ENCODE measurements at places on chromosomes 7 and 10.

DNA sequence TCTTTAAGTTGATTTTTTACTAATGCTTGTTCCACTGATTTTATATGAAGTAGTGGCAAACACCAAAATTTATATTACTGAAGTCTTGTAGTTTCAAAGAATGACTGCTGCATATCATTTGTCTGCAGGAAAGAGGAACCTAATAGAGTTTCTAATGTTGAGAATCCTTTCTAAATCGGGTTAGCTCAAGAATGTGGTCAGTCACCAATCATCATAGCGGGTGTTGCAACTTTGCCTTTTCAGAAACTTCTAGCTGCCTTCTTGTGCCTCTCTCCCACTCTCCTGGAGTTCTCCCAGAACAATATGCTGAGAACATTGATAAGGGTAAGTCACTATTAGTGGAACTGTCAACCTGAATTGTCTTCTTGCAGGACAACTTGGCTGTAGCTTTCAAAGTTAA is 524.8 kb upstream of the SORCS1 start:
- DNase-seq = no peak

DNA sequence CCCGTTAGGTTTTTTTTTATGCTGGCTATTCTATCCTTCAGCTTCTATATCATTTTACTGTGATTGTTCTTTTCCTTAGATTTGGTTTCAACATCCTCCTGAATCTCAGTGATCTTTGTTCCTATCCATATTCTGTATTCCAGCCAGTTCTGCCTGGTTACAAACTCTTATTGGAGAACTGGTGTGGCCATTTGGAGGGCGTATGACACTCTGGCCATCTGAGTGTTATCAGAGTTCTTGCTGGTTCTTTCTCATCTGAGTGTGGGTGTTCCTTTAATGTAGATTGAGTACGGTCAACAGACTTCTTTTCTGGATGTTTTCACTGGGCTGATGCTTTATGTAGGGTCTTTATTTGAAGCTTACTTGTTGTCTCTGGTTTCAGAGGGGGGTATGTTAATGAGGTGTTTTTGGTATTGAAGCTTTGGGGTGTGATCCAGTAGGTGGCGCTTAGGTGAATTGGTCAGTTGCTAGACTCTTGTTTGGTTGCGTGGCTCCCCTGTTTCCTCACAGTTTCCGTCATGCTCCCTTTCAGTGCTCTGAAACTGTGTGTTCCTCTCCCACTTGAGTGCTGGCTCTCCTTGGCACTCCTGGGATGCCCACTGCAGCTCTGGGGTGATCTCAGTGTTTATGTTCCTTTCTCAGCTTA is 80.7 kb downstream of the FANK1 start:
- no peak for DNase-seq

DNA sequence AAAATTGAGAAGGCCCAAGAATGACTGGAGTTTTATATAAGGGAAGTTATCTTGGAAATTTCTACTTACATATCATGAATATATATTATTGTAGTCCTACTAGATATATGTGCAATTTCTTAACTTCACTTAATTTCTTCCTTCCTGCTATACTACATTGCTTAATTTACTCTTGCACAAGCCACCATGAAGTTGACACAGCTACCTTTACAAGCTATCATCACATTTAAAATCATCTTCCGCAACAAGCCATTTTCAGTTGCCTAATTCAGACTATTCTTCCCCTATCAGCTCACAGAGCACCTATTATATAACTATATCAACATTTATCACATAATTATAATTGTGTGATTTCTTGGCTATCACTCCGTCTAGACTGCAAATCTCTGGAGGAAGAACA is 418.4 kb downstream of the PARD3 start:
- DNase-seq = no peak

- DNase-seq = no peak
Measured at GRCh38 chr10:128027822-128028507, 98.3 kb downstream of the MKI67 start.

DNA sequence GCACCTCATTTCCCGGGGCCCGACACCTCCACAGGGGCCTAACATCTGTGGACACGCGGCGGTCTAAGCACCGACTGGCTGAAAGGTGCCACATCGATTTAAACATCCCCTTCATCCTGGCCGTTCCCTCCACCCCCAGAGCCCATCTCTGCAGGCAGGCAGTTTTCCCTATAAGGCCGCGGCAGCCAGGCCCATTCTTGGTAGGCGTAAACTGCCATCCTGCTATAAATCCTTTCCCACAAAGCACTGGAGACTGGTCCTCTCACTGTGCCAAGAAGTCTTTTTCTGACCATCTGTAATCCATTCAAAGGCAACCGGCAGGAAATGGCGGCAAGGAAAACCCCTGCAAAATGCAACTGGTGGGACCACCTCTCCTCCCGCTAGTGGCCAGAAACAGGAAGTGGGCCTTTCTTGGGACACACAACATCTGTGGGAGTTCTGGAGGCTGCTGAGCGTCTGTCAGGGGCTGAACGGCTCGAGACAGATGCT is 22.4 kb downstream of the ATXN7L1 start:
- DNase-seq = no peak

DNA sequence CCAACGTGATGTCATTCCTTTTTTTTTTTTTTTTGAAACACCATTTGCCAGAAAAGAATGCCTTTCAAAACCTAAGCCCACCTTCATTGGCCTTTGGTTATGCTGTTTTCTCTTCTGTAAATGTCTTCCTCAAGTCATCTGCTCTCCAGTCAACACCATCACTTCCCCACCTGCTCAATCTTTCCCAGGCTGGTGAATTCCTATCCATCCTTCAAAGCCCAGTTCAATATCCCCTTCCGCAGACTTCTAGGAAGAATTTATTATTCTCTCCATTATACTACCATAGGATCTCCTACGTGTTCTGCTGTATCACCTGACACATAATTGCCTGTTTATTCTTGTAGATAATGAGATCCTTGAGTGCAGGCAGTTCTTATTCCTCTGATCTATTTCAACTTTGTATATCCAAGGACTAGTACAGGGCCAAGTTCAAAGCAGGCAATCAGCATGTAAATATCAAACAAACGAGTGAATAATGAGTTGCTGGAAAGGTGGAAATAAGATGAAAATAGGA is 73.5 kb upstream of the PRR15 start:
- no peak for DNase-seq

- no peak for DNase-seq
Measured at GRCh38 chr7:137235434-137235833, 108.1 kb downstream of the PTN start.

DNA sequence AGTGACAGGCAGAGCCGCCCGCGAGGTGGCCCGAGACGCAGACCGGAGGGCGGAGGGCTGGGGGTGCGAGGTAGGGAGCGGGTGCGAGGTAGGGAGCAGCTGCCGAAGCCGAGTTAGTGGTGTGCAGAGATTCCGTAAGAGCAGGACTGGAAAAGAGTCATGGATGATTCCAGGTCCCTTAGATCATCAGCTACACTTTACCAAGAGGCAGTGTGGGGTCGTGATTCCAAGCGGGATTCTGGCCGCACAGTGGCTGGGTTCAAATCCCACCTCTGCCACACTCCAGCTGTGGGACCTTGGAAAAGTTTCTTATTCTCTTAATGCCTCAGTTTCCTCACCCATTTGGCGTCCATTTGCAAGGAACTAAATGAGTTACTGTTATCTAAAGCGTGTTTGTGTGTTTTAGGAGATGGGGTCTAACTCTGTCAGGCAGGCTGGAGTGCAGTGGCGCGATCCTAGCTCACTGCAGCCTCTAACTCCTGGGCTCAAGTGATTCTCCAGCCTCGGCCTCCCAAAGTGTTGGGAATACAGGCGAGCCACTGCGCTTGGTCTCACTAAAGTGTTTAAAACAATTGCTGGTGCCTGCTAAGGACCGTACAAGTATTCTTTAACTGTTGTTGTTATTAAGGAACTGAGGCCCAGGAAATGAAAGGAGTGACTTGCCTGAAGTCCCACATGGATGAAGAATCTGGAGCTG is 1.1 kb downstream of the NDUFB2 start:
- DNase-seq = no peak

DNA sequence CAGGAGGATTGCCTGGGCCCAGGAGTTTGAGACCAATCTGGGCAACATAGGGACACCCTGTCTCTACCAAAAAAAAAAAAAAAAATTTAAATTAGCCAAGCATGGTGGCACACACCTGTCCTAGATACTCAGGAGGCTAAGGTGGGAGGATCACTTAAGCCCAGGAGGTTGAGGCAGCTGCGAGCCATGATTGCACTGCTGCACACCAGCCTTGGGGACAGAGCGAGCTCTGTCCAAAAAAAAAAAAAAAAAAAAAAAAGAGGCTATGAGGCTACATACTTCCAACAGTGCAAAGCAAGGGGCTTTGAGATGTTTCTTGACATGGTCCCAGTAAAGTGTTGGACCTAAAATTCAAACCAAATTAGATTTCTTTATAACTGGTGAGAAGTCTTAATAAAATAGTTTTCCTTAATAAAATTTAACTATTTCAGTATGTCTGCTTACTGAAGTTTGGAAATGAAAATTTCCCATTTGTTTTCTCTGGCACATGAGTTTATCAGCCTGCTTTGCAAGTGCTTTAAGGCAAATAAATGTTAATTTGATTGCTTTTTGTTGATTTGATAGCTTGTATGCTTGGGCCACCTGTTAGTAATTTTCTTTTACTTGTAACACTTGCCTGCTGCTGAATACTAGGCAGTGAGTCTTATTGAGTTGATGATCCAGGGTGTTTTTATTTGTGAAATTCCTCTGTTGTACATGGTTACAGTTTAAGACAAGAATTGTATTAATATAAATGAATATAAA is 16.1 kb downstream of the CALU start:
- DNase-seq = no peak

- DNase-seq = no peak
Measured at GRCh38 chr7:47327698-47328391, 254.1 kb downstream of the TNS3 start.

GRCh38 chr10:7400068-7400715 is 10.6 kb downstream of the SFMBT2 start:
- no peak for DNase-seq

DNA sequence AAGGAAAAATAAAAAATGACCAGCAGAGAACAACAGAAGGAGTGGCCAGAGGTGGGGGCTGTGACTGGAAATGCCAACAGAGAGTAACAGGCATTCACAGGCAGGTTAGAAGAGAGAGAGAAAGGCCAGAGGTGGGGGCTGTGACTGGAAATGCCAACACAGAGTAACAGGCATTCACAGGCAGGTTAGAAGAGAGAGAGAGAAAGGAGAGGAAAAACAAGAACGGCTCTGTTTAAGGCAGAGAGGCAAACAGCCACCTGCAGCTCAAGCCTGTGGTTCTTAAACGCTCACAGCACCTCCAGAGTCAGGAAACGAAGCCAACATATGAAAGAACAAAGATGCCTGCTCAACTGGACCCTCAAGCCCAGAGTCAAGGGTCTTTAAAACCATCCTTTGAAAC is 39.5 kb upstream of the DGKI start:
- no peak for DNase-seq

GRCh38 chr10:30786131-30786530 is 156.6 kb upstream of the LYZL2 start:
- no peak for DNase-seq

DNA sequence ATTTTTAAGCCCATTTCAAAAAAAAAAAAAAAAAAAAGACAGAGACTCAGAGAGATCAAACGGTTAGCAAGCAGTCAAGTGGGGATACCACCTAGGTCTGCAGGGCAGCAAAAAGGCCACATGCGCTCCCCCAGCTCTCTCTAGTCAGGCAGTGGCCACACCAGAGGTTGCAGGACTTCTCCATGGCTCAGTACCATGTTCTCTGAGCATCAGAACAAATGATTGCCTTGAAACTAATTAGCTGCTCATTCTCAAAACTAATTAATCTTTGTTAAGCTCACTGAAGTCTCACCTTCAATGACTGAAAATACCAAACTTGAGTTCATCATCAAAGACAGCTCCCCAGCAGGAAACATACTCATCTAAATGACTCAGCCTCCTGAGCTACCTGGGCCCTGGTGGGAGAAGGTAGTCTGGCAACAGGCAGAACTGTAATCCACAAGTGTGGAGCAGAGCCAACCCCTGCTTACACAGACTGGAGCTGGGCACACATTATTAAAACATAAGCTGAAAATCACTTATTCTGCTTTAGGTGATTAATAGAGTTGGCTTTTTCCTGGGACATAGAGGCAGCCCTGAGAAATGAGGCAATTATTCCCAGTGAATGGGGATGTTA is 319.6 kb downstream of the GRID1 start:
- DNase-seq = peak; percentile 6

- DNase-seq = no peak
Measured at GRCh38 chr10:27344568-27345454, 104.2 kb upstream of the ACBD5 start.

- DNase-seq = no peak
Measured at GRCh38 chr10:27719052-27719451, 26.6 kb downstream of the MKX start.

- DNase-seq = no peak
Measured at GRCh38 chr7:27424749-27425148, 182.1 kb downstream of the EVX1 start.

DNA sequence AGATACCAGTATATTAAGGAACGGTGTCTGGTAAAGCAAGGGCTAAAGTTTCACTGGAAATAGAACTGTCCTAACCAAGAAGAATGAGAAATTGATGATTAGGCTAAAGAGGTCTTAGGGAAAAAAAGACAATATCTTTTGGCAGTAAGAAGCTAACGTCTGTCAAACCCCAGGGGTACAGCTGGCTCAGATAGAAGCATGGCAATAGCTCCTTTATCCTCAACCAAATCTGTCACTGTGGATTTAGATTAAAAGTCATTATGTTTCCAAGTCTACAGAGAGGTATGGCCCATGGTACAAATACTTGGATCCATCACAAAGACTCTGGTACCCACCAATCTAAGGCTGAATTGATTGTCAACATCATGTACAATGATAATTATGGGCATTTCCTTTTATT is 8.6 kb upstream of the SLC16A9 start:
- no peak for DNase-seq

GRCh38 chr10:80414142-80414895 is 6.0 kb downstream of the PRXL2A start:
- no peak for DNase-seq

GRCh38 chr7:116339564-116339963 is 129.2 kb downstream of the TES start:
- DNase-seq = no peak

DNA sequence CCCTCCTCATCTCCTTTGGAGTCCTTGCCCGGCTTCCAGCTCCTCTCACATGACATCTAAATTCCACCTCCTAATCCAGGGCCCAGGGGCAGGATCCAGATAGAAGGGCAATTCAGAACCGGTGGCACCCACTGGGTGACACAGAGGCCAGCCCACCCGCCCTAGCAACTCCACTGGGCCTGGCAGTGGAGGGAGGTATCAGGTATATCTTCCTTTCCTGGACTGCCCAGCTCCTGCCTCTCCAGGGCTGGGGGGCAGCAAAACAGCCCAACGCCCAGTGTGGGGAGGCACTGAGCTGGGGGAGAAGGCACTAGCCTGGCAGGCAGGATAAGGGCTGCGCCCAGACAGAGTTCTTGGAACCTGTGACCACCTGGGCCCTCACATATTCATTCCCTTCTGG is 10.4 kb upstream of the TRIM8 start:
- DNase-seq = no peak

- no peak for DNase-seq
Measured at GRCh38 chr7:157233677-157234076, 95.0 kb downstream of the UBE3C start.

DNA sequence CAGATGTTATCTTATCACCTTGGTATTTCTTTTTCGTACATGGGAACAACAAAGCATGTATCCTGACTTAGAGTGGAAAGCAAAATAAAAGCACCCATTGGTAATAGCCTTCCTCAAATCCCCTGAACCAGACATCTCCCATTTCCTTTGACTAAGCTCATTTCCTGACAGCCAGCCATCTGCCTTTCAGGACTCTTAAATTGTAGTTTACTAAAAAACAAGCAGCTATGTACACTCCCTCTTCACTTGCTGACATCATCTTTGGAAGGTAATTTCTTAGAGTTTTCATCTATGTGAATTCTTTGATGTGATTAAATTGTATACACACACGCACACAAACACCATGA is 40.7 kb downstream of the ARL4A start:
- no peak for DNase-seq

Measured in activated CD4-positive, alpha-beta T cell treated with anti-CD3 and anti-CD28 coated beads for 4 hours (primary cell).